Activated gamma-delta T cell (primary cell): ENCODE measurements at places on chromosomes 5 and 9.

GRCh38 chr9:79280691-79281090 is 291.1 kb upstream of the TLE4 start:
- DNase-seq, result no peak

DNA sequence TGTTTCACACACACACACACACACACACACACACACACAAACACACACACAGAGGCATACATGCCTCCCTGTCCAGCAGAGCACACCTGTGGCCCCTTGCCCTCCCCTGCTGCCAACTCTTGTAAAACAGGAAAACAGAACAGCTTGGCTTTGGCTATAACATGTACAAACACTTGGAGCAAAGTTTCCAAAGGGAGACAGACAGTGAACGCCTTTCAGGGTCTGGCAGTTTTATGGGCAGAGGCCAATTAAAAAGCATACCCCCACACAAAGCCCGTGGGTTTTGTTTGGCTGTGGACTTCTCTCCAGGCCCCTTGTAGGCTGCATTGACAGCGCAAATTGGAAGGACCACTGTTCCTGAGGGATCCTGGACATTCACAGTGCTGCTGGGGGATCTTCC is 265.6 kb downstream of the PAPPA start:
- DNase-seq, result no peak

GRCh38 chr5:35608881-35609779 is 8.5 kb upstream of the SPEF2 start:
- no peak for DNase-seq

DNA sequence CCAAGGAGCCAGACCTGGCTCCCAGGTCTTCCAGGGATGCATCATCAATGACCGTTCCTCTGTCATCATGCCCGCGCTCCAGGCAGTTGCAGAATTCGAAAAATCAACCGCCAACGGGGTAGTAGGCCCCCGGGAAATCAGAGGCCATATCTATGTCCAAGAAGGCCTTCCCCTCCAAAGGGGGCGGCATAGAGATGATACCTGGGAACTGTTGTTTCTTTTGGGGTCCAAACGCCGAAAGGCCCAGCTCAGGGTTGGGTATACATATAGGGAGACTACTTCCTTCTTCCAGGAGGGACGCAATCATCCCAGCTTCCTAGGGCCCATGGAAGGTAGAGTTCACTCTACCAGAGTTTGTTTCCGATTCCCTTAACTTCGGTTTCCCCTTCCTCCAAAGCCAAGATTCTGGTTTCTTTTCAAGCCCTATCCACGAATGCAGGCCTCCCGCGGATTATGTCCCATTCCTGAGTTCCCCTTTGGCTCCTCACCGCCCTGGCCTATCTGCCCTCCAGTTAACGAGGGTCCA is 754 bp downstream of the DCAF12 start:
- DNase-seq, result no peak

GRCh38 chr5:153456993-153457392 is 33.5 kb upstream of the GRIA1 start:
- DNase-seq, result no peak

DNA sequence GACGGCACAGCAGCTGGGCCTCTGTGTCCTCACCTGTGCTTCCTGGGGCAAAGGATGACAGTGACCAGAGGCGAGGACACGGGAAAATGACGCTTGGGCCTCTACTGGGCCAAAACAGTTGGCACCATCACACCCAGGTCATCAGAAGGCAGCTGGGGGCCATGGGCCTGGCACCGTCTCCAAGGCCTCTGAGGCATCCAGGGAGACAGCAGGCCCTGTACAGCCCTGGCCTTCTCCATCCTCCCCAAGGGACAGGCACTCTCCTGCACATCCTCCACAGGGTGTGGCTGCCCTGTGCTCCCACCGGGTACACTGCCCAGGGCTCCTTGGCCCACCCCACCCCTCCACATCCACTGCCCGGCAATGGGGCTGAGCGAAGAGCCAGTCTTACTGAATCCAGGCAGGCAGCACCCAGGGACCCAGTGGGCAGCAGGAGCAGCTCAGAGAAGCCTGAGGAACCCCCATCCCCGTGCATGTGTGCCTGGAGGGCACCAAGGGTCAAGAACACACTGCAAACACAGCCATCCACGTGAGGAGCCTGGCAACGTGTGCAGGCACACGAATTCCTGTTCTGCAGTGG is 4.0 kb downstream of the LPCAT1 start:
- no peak for DNase-seq

GRCh38 chr9:115135821-115136778 is 18.1 kb upstream of the TNC start:
- no peak for DNase-seq

DNA sequence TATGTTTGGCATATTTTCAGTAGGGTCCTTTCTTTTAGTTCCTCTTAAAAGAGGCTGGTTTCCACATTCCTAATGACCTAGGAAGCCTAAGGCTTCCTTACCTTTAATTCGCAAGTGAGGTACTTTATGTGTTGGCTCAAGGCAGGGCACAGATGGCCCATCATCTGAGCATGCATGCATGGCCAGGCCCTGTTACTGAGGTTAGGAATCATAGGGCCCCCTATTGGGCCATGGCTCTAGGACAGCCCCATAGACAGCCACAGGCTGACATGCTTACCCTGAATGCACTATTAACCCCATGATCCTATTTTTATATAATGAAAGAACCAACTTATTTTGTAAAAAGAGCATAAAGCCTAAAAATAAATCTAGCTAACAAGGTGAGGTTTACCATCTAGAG is 271.4 kb downstream of the ELAVL2 start:
- no peak for DNase-seq

DNA sequence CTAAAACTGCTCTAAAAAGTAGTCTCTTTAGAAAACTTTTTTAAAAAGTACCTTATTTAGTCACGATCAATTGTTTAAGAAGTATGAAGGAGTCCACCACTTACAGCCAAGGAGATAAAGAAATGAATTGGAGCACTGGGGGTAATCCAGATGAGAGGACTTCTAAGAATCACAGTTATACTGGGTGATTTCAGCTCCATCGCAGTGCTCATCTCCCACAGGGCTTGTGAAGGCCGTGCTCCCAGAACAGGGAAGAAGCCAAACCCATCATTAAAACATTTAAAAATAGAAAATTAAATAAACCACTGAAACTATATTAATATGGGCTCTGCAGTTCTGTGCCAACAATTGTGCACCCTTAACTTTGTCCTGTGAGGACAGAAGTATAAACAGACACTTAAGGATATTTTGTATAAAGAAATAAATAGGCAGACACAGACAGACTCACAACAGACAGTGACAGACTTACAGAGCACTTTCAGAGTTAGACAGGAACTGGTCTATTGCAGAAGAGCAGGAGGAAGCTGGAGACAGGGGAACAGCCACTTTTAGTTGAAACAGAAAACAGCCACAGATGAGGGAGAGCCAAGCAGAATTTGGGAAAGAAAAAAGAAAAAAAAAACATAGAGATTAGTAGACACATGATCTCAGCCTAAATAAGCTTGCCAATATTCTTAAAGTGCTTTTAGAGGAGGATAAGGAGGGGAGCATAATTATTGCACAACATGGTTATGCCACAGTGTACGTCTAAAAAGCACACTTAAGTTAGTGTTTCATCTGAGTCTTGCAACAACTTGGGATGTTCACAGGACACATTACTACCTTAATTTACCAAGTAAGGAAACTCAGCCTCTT is 81.8 kb downstream of the FBXO38 start:
- no peak for DNase-seq

- DNase-seq, result no peak
Measured at GRCh38 chr9:76357555-76357954, 36.7 kb downstream of the RFK start.

DNA sequence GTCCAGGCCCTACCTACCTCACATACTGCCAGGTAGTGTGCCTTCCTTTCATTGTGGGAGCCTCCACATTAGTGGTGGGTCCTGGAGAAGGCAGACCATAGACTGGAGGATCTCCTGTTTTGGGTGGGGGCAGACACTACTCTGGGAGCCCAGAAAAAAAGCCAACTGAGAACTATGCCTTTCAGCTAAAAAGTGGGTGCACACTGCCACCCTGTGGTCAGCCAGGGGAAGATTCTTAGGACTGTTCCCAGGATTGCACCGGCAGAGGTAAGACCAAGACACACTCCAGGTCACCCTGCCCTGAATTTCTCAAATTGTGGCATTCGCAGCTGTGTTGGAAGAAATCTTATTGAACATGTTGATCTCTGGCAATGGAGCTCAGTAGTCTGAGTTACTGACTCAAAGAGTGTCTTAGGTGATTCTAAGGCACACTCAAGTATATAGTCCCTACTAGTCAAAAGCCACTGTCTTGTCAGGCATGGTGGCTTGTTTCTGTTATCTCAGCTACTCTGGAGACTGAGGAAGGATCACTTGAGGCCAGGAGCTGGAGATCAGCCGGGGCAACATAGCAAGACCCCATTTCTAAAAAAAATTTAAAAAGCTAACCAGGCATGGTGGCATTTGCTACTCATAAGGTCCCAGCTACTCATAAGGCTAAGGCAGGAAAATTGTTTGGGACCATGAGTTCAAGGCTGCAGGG is 3.6 kb downstream of the SIGMAR1 start:
- DNase-seq, result no peak

DNA sequence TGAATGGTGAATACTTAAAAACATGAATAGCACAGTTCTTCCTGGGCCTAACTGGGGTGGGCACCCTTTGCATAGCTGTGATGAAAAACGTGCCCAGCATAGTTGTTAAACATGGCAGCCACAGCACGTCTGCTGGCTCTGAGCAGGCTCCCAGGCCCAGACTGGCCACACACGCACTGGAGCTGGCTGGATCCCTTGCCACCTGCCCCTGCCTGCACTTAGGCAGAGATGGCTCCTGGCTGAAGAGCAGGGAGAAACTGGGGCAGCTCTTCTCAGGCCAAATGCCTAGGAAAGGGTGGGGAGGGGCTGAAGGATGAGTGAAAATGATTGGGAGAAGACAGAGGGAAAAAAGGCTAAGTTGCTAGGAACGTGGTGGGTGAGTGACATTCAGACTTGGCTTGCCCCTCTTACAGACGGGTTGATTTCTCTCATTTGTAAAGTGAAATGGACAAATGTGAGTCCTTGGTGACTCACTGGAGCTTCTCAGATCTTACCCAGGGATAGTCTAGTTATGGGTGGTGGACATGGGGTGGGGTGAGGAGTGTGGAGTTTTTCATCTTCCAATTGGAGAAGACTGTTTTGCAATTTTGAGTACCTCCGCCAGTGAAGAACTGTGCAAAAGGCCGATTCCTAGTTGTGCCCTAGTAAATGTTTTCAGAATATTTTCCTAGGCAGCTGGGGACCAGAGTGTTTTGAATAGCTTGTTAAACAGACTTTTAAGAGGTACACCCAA is 42.4 kb downstream of the TRIO start:
- DNase-seq, result no peak

DNA sequence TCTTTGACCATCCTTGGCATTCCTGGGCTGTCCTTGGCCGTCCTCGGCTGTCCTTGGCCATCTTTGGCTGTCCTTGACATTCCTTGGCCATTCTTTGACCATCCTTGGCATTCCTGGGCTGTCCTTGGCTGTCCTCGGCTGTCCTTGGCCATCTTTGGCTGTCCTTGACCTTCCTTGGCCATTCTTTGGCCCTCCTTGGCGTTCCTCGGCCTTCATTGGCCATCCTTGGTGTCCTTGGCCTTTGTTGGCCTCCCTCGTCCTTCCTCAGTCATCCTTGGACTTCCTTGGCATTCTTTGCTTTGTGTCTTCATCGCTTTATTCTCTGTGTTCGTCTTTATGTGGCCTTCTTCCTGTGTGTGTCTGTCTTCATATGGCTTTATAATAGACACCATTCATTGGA is 20.7 kb downstream of the NDUFS6 start:
- no peak for DNase-seq

DNA sequence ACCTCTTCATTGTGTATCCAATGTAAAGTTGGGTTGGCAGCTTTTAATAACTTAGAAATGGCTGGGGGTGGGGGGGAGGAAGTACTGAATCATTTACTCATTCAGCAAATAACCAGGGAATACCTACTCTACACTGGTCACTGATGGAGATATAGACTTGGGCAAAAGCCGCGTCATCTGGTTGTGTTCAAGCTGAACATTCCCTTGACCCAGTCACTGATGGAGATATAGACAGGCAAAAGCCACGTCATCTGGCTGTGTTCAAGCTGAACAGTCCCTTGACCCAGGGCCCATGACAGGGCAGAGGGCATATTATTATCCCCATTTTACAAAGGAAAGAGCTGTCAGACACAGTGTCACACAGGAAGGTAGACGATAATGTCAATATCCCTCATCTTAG is 32.6 kb downstream of the FOXI1 start:
- DNase-seq, result no peak

- no peak for DNase-seq
Measured at GRCh38 chr5:90690307-90690706, 131.7 kb downstream of the ADGRV1 start.

GRCh38 chr5:41240985-41241384 is 27.7 kb upstream of the C6 start:
- DNase-seq, result no peak

- DNase-seq, result no peak
Measured at GRCh38 chr9:125374443-125375309, 113.0 kb downstream of the GAPVD1 start.

DNA sequence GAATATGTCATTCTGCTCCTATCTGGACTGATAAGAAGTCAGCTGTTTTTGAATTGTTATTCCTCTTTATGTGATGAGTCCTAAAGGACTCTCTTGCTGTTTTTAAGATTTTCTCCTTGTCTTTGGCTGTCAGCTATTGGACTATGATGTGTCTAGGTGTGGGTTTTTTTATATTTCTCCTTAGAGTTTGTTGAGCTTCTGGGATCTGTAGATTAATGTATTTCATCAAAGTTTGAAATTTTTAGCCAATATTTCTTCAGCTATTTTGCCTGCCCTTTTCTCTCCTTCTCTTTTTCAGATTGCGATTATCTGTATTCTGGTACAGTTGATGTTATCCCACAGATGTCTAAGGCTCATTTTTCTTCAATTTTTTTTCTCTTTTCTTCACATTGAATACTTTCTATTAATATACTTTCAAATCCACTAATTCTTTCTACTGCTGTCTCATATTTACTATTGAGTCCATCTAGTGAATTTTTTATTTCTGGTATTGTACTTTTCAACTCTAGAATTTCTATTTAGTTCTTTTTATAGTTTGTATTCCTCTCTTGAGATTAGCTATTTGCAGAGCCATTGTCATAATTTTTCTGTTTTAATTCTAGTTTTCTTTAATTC is 31.1 kb downstream of the RPS23 start:
- DNase-seq, result no peak

DNA sequence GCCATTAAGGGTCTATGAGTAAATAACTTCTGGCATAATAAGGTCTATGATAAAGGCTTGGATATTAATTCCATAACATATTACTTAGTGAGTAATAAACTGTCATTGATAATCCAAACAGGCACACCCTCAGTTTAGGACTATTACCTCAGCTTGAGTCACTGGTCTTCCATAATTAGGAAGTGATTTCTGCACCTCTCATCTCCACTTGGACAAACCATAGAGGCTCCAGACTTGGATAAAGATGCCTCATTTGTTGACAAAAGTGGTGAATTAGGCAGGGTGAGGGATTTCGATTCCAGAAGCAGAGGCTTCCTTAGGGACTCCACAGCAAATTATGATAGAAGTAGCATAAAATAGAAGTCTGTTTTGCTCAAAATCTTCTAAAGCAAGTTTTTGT is 127.5 kb upstream of the MTAP start:
- no peak for DNase-seq

- DNase-seq, result no peak
Measured at GRCh38 chr5:161414896-161415295, 131.6 kb downstream of the GABRB2 start.
